CD4-positive, CD25-positive, alpha-beta regulatory T cell (primary cell): ENCODE measurements at places on chromosomes 5 and 9.

DNA sequence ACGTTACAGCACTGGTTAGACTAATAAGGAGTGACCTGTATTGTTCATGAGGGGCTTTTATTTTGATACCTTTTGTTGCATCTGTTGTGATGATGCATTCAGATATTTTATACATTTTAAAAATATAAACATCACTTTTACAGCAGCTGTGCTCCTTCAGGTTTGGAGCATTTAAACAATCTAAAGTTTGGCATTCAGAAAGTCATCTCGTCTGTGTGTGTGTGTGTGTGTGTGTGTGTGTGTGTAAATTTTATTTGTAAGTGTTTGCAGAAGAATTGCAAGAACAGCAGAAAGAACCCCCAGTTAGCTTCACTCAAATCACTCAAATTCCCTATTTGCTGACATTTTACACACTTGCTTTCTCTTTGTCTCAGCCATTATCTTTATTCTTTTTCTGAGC lies 87.4 kb downstream of the ERCC6L2 start:
- H3K27ac ChIP-seq, result no peak overlapping the region
- no peaks in the 10 kb centered on the region for H3K4me1 ChIP-seq
- H3K36me3 ChIP-seq, result peaks cover 8% of the 10 kb centered on the region
- DNase-seq, result no peak

DNA sequence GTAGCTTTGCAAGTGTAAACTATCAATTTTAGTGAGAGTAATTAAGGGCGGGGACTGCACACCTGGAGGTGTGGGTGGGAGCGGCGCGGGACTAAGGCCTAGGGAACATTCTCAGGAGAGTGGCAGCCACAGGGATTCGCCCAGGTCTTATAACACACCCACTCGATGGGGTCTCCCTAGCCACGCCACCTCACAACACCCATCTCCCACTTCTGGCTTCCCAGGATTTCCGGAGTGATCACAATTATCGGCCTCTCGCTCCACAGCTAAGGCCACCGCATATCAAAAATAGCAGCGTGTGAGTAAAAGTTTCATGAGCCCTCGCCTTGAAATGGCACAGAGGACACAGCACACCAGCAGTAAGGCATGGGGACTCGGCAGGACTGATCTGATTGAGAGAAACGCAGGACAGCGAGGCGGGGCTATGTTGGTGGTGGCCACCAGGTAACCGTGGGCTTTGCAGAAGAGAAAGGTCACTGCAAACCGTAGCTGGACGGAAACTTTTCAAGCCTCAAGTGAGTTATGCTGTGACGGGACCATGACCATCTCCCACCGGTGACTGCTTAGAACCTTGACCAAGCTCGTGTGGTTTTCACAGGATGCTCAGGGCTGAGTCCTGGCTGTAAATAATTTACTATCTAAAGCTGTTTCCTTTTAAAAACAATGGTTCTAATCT lies 1.1 kb upstream of the LPAR1 start:
- H3K36me3 ChIP-seq, result no peaks in the 10 kb centered on the region
- H3K4me3 ChIP-seq, result no peak overlapping the region

DNA sequence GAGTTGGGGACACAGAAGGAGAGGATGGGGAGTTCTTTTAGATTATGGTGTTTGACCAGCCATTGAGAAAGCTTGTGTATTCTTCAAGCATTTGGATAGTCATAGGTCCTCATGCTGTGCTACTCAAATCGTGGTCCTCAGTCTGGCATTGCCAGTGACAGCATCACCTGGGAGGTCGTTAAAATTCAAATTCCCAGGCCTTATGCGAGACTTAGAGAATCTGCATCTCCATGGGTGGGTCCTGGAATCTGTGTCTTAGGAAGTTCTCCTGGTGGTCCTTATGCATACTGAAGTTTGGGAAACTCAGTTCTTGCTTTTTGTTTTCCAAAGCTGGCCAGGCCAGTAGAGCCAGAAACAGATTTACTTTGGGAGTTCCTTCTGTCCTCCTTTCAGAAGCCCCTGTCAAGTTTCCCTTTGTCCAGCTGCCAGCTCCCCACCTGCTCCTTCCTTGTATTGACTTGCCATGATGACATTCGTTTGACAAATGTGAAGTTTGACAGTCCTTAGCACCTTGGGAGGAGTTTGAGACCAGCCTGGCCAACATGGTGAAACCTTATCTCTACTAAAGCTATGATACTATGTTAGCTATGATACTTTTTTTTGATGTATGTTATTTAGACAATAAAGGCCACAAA lies 95.6 kb downstream of the PALM2AKAP2 start:
- peaks cover 32% of the 10 kb centered on the region for H3K27me3 ChIP-seq
- no peak for DNase-seq
- H3K4me3 ChIP-seq, result no peak overlapping the region

GRCh38 chr9:277601-278295 lies 63.1 kb downstream of the DOCK8 start:
- H3K4me1 ChIP-seq, result peaks cover 85% of the 10 kb centered on the region
- H3K27ac ChIP-seq, result peak overlapping the region; percentile 95
- H3K27me3 ChIP-seq, result no peaks in the 10 kb centered on the region
- DNase-seq, result no peak

GRCh38 chr9:14097215-14097614 lies 216.7 kb downstream of the NFIB start:
- H3K4me1 ChIP-seq, result no peaks in the 10 kb centered on the region
- no peaks in the 10 kb centered on the region for H3K36me3 ChIP-seq
- no peak overlapping the region for H3K4me3 ChIP-seq
- DNase-seq, result no peak
- no peak overlapping the region for H3K27ac ChIP-seq

DNA sequence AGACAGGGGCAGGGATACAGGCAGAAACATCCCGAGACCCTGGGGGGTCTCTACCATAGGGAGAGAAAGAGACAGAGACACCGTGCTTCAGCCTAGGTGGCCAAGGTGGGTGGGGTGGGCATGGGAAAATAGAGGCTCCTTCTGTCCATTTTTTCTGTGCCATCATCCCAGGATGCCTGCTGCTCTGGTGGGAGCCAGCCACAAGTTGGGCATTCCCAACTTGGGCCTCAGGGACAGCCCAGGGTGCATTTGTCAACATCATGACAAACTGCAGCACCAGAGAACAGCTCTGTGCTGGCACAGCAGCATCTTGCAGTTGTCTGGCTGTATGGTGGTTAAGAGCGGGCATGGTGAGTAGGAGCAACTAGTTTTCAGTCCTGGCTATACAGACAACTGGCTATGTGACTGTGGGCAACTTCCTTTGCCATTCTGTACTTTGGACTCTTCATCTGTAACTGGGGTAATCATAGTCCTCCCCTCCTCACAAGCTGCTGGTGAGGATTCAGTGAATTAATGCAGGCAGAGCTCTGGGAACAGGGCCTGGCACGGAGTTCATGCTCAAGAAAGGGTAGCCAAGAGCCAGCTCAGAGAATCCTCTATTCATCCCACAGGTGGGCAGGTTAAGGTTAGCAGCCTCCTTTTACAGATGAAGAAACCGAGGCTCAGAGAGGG lies 100.4 kb downstream of the RGS3 start:
- H3K4me1 ChIP-seq, result peaks cover 8% of the 10 kb centered on the region
- no peaks in the 10 kb centered on the region for H3K27me3 ChIP-seq

GRCh38 chr5:9499498-9499876 lies 46.4 kb downstream of the SEMA5A start:
- H3K4me1 ChIP-seq, result no peaks in the 10 kb centered on the region
- no peak overlapping the region for H3K27ac ChIP-seq
- no peak for DNase-seq
- H3K36me3 ChIP-seq, result no peaks in the 10 kb centered on the region
- no peak overlapping the region for H3K4me3 ChIP-seq

DNA sequence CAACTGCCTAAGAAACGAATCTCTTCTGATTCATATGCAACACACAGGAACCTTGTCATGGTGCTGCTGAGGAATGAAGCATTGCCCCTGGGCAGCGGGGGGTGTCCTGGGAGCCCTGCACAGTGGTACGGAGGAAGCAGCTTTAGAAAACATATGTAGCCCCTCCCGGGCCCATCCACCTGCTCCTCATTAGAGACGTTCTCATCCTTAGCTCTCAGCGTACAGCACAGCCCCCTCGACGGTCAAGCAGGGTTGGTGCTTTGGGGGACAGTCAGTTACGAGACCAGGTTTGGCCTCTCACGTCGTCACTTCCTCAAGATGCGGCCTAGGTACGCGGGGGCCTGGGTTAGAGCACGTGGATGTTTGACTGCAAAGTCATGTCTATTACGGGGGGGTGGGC lies 28.4 kb upstream of the LAMC3 start:
- no peak overlapping the region for H3K27ac ChIP-seq
- no peak for DNase-seq
- no peaks in the 10 kb centered on the region for H3K27me3 ChIP-seq
- H3K4me1 ChIP-seq, result no peaks in the 10 kb centered on the region
- H3K4me3 ChIP-seq, result no peak overlapping the region
- H3K36me3 ChIP-seq, result no peaks in the 10 kb centered on the region

GRCh38 chr9:127915801-127916719 lies 781 bp downstream of the ST6GALNAC4 start:
- H3K4me3 ChIP-seq, result peak overlapping the region; percentile 77
- peak overlapping the region; percentile 66 for H3K27ac ChIP-seq
- H3K4me1 ChIP-seq, result peaks cover 48% of the 10 kb centered on the region

DNA sequence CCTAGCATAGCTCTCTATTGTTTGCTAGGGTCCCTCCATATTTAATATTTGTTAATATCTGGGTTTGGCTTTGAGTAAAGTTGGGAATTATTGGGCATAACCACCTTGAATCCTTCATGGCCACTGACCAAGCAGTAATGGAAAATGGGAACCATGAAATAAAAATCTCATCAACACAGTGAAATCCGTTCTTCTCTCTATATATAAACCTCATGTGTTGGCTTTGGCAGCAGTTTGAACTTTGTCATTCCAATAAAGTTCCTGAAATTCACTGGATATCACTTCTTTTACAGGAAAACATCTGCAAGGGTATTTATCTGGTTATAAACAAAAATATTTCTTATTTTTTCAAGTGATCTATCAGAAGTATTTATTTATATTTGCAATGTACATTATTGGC lies 93.0 kb upstream of the MPDZ start:
- no peak overlapping the region for H3K4me3 ChIP-seq
- no peak overlapping the region for H3K27ac ChIP-seq

- no peaks in the 10 kb centered on the region for H3K4me1 ChIP-seq
- H3K36me3 ChIP-seq, result peaks cover 16% of the 10 kb centered on the region
- no peak overlapping the region for H3K27ac ChIP-seq
- H3K4me3 ChIP-seq, result no peak overlapping the region
- no peaks in the 10 kb centered on the region for H3K27me3 ChIP-seq
- no peak for DNase-seq
These were observed 5.7 kb downstream of the MAMDC4 start for GRCh38 chr9:136857581-136858412.

- peak overlapping the region; percentile 91 for H3K27ac ChIP-seq
- no peaks in the 10 kb centered on the region for H3K27me3 ChIP-seq
- peak overlapping the region; percentile 98 for H3K4me3 ChIP-seq
- peaks cover 41% of the 10 kb centered on the region for H3K4me1 ChIP-seq
- H3K36me3 ChIP-seq, result peaks cover 8% of the 10 kb centered on the region
These were observed 607 bp downstream of the UHRF2 start for GRCh38 chr9:6413365-6414246.

GRCh38 chr5:78649211-78649695 lies 681 bp upstream of the LHFPL2 start:
- H3K36me3 ChIP-seq, result no peaks in the 10 kb centered on the region
- DNase-seq, result no peak
- no peak overlapping the region for H3K4me3 ChIP-seq
- H3K27me3 ChIP-seq, result peaks cover 30% of the 10 kb centered on the region
- H3K27ac ChIP-seq, result no peak overlapping the region
- H3K4me1 ChIP-seq, result peaks cover 11% of the 10 kb centered on the region

DNA sequence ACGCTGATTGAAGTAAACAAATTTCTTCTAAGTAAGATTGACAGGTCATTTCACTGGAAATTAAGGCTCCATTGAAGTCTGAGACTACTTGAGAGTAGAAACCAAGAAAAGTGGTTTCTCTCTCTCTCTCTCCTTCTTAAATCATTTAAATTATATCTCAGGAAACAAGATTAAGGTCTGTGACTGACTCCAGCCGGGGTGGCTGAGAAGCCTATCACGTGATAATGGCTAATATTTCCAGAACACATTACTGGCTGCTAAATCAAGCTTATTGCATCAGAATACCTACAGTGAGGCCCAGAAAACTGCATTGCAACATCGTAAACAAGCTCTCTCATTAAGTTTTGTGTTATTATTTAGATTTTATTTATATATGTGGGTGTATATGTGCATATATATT lies 88.4 kb downstream of the PTCD2 start:
- no peaks in the 10 kb centered on the region for H3K36me3 ChIP-seq
- peaks cover 3% of the 10 kb centered on the region for H3K27me3 ChIP-seq
- H3K4me1 ChIP-seq, result no peaks in the 10 kb centered on the region
- DNase-seq, result no peak
- H3K27ac ChIP-seq, result no peak overlapping the region
- no peak overlapping the region for H3K4me3 ChIP-seq

GRCh38 chr9:19130436-19130835 lies 3.1 kb upstream of the PLIN2 start:
- no peak for DNase-seq
- no peaks in the 10 kb centered on the region for H3K36me3 ChIP-seq
- H3K4me1 ChIP-seq, result peaks cover 21% of the 10 kb centered on the region
- no peaks in the 10 kb centered on the region for H3K27me3 ChIP-seq
- H3K4me3 ChIP-seq, result no peak overlapping the region
- H3K27ac ChIP-seq, result no peak overlapping the region

GRCh38 chr9:128607642-128608350 lies 48.9 kb downstream of the DYNC2I2 start:
- no peak overlapping the region for H3K4me3 ChIP-seq
- no peak overlapping the region for H3K27ac ChIP-seq
- no peaks in the 10 kb centered on the region for H3K4me1 ChIP-seq
- peaks cover 92% of the 10 kb centered on the region for H3K36me3 ChIP-seq

DNA sequence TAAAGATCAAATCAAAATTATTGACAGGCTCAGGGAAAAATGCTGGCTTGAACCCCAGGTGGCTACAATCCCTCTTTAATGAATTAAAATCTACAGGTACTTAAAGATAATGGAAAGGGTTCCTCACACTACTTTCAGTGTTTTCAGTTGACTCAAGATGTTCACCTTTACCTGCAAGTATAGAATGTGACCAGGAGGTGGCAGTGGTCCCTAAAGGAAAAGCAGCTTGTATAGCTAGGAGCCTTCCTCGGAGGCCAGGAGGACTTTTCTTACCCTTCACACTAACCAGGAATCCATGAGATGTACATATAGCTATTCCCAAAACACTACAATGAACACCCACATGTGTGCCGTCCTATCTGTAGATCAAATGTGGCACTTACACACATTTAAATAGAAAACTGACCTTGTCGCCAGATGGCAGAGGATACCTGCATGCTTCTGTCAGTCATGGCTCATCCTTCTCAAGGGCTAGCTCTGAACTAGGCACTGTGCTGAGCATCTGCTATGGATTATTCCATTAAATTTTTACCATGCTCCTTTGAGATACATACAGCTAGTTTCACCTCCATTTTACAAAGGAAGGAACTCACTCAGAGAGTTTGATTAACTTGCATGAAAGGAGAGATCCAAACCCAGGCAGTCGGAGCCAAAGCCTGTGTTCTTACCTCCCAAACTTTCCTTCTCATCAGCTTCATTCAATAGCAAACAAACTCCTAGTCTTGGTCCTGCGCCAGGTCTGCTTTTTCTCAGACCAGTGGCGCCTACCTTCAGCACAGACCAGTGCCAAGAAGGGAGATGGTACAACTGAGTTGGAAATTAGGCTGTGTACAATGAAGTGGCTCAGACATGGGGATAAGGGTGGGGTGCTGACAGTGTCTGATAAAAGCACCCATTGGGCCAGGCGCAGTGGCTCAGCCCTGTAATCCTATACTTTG lies 24.5 kb downstream of the C9orf152 start:
- H3K4me1 ChIP-seq, result no peaks in the 10 kb centered on the region
- no peak overlapping the region for H3K4me3 ChIP-seq
- H3K36me3 ChIP-seq, result no peaks in the 10 kb centered on the region
- H3K27ac ChIP-seq, result no peak overlapping the region
- DNase-seq, result peak; percentile 15
- no peaks in the 10 kb centered on the region for H3K27me3 ChIP-seq

GRCh38 chr9:104009826-104010225 lies 84.3 kb upstream of the SMC2 start:
- H3K27ac ChIP-seq, result no peak overlapping the region
- H3K27me3 ChIP-seq, result no peaks in the 10 kb centered on the region
- no peak for DNase-seq
- no peaks in the 10 kb centered on the region for H3K4me1 ChIP-seq
